ENCODE measurements at places on chromosomes 7 and 10.

DNA sequence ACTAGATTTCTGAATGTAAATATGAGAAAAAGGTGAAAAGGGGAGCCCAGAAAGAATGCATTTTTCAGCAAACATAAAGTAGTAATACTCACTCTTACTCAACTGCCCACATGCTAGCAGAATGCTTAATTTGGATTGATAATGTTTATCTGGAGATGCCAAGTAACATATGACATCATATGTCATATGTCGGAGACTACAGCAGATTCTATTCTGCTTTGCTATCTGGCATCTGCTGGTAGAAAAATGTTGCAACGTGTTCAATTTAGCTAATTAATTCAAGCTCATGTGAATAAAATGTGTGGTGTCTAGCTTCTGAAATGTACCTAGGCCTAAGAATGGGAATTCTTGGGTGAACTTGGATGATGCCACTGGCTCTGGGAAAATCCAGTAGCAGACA is 4.5 kb downstream of the BBIP1 start:
- no peak for DNase-seq

- no peak for DNase-seq
Observed at GRCh38 chr7:129626896-129627295, 15.4 kb downstream of the NRF1 start.

GRCh38 chr7:17530741-17531421 is 232.4 kb downstream of the AHR start:
- no peak for DNase-seq

DNA sequence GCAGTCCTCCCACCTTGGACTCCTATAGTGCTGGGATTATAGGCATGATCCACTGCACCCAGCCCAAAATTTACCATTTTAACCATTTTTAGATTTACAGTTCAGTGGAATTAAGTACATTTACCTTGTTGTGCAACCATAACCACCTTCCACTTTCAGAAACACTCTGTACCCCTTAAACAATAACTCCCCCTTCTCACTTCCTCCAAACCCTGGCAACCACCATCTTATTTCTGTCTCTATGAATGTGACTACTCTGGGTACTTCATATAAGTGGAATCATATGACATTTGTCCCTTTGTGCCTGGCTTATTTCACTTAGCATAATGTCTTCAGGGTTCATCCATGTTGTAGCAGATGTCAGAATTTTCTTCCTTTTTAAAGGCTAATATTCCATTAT is 33.6 kb downstream of the SUFU start:
- DNase-seq: no peak

- no peak for DNase-seq
Observed at GRCh38 chr7:17444151-17444550, 145.7 kb downstream of the AHR start.

DNA sequence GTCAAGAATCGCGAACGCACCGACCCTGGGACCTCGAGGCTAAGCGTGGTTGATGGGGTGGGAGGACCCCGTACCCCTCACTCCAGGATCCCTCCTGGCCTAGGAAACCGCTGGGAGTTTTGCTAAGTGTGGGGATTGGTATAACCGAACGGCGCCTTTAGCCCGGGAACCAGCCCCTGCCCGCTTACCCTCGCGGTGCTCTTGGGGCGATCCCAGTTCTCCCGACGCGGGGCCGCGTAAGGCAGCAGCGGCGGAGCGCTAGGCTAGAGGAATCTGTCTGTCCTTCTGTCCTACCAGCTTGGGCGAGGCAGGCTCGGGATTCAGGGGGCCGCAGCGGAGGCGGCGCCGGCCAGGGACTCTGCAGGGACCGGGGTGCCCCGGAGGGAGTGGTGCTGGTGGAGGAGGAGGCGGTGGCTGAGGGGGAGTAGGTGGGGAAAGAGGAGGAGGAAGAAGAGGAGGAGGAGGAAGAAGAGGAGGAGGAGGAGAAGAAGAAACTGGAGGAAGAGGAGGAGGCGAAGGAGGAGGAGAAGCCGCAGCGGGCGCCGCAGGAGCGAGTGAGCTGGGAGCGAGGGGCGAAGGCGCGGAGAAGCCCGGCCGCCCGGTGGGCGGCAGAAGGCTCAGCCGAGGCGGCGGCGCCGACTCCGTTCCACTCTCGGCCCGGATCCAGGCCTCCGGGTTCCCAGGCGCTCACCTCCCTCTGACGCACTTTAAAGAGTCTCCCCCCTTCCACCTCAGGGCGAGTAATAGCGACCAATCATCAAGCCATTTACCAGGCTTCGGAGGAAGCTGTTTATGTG is 439 bp upstream of the EMX2 start:
- peak; percentile 97 for DNase-seq

DNA sequence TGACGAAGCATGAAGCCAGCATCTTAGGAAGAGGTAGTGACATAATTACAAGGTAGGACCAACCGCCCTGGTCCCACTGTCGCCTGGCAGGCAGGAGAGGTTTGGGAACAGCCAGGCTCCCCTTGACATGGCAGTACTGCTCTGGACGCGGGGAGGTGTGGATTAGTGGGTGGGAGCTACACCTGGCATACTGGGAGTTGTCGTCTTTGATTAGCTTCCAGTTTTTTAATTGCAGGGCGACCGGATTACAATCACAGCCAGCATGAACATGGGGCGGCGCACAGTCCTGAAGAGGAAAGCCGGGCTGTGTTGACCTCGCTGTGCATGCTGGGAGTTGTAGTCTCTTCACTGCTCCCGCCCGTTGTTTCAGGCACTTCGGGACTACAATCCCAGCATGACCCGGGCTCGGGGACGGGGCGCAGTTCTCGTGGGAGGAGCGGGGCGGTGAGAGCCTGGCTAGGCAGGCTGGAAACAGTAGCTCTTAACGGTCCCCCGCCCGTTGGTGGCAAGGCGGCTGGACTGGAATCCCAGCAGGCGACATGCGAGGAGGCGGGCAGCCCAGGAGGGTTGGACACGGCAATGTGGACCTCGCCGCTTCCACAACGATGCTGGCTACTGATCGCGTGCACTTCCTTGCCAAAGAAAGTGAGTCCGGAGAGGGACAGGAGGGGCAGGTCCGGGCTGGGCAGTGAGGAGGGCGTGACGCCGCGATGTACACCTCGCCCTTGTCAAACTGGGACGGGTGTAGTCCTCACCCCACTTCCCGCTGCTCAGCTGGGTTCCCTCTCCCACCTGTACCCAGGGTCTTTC is 98.0 kb upstream of the ZNF722 start:
- DNase-seq: peak; percentile 42

DNA sequence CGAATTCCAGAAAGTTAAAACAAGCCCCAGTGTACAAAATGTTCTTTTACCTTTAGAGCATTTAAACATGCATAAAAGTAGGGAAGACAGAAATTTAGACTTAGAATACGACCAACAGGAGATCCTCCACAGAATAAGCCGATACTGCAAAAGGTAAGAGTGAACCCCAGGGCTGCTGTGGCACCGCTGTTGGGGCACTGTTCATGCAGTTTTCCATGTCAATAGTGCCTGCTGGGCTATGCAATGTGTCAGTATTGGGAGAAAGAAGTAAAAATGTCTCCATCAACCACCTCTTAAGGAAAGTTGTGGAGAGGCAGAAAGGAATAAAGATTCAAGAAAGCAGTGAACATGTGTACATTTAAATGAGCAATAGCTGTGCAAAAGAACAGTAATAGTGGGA is 326.5 kb upstream of the SEMA3C start:
- DNase-seq: no peak

- no peak for DNase-seq
Observed at GRCh38 chr7:102094316-102094650, 192.4 kb upstream of the SH2B2 start.

DNA sequence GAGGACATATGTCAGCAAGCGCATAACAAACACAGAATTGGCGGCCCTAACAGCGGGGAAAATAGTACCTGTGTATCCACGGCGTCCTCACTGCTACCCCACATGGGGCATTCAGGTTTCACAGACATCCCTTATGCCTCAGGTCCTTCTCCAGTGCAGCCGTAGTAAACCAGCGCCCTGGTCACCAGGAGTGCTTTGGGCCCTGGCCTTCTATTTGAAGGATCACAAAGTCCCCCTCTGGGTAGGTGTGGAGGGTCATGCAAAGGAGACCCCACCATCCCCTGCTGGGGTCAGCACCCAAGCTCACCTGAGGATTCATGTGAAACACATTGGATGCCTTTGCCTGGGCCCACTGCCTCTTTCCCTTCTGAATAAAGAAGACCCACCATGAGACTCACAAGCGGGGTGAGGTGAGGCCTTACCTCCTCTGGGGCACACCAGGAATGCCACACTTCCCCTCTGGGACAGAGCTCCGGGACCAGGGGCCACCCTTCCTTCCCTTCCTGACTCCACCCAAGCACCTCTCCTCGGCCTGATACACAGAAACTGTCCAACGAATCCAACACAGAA is 18.8 kb downstream of the CLRN3 start:
- DNase-seq: no peak

DNA sequence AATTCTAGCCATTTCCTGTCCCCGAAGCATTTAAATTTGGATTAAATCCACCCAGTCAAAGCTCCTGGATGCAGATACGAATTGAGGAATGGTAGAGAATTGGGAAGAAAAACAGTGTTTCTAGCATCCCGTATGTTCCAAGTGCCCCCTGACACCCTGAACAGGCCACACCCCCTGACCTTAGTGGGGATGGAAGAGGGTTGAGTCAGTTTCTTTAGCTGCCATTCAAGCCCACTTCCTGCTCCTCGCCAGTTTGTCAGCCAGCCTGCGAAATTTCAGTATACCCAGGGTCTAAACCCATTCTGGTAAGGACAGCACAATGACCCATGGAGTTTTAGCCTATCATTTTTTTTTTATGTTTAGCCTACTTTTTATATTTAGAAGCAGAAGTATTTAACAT is 101.1 kb downstream of the PKD1L1 start:
- no peak for DNase-seq

DNA sequence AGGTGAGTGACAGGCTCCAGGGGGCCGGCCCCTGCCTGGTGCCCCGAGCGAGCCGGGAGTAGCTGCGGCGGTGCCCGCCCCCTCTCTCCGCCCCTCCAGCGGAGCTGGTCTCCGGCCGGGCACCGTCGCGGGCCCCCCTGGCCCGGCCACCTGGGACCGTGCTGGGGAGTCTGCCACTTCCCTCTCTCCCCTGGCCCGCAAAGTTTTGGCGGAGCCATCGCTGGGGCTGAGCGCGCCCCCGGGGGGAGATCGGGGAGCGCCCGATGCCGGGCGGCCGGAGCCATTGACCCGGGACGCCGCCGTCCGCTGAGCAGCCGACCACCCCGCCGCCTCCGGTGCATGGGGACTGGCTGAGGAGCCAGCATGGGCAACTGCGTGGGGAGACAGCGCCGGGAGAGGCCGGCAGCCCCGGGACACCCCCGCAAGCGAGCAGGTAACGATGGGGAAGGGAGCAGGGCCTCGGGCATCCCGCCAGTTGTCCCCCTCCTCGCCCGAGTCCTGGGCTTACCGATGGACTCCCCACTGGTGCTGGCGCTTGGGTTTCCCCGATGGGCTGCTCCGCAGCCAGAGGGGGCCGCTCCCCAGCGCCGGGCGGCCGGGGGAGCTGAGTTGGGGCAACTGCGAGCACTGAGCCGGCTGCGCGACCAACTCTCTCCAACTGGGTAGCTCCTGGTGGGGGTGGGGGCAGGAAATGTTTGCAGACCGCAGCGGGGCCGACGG is at the start of gene UBTD1:
UBTD1 (plus strand) TSS at position 84 of the 720 bp plus-strand sequence; CDS start at position 364, 280 bp downstream.
- DNase-seq: peak; percentile 60

DNA sequence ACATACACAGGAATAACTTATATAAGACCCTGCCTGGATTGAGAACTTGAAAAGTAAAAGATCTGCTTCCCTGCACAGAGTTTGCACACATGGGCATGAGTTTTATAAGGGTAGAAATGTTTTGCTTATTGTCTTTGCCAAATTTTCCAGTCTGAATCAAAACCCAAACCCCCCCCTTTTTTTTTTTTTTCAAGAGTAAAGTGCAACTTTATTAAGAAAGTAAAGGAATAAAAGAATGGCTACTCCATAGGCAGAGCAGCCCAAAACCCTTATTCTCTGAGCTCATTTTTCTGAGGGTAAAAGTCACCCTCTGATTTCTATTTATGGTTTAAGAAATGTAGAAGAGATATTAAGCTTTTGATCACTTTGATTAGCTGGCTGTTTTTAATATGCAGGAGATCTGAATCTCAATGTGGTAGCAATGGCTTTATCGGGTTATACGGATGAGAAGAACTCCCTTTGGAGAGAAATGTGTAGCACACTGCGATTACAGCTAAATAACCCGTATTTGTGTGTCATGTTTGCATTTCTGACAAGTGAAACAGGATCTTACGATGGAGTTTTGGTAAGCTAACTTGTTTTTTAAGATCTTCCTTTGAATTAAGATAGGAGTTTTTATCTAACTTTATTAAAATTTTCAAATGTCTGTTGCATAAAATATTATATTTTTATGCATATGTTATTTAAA is 18.7 kb downstream of the MIOS start:
- no peak for DNase-seq

- DNase-seq: no peak
Observed at GRCh38 chr10:129547608-129548007, 80.6 kb downstream of the MGMT start.

GRCh38 chr10:5741276-5741675 is 56.6 kb downstream of the TASOR2 start:
- no peak for DNase-seq

DNA sequence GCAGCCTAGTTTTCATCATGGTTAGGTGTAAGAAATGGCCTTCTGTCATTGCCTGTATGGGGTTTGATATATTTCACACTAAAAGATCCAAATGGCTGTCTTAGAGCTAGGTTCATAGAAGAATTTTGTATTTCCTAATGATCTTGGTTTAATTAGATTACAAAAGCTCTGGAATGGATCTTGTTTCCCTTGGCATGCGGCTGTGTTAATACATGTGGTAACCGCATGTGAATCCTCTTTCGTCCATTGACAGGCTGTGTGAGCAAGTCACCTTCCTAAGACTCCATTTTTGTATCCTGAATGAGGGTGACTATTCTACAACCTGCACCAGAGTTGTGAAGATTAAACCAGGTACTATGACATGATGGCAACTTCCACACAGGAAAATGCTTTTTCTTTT is 12.4 kb upstream of the FZD1 start:
- DNase-seq: no peak

- DNase-seq: no peak
Observed at GRCh38 chr10:62266611-62267010, 2.0 kb downstream of the RTKN2 start.

- no peak for DNase-seq
Observed at GRCh38 chr10:47050618-47051455, 139.6 kb downstream of the PTPN20 start.

DNA sequence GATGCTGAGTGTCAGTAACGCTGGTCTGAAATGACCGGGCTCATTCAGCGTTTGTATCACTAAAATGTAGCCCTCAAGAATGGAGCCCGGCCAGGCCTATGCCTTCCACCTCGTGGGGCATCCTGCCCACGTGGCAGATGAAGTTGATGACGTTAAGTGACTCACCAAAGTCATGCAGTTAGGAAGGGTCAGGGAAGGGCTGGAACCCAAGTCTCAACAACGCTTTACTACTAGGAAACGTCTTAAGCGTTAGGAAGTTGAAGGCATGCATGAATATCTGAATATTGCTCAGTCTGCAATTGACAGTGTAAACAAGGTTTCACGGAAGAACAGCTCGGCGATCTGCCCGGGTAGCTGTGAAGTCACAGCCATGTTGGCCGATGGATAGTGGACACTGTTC is 14.0 kb upstream of the UBE3C start:
- DNase-seq: no peak

GRCh38 chr7:134419085-134419484 is 39.8 kb downstream of the AKR1B1 start:
- DNase-seq: no peak
